ENCODE measurements at places on chromosomes 1 and 21. TPM values are rescaled to one million over a fixed set of nuclear protein-coding genes. Genes with fewer than 3 reads are reported as not detected.

The ZSCAN20 gene
- total RNA-seq, result 6.3 TPM

- DNase-seq, result no peak
- no peaks in the 10 kb centered on the region for H3K27me3 ChIP-seq
- no peaks in the 10 kb centered on the region for H3K4me1 ChIP-seq
- no peak overlapping the region for H3K4me3 ChIP-seq
- H3K27ac ChIP-seq, result no peak overlapping the region
- no peaks in the 10 kb centered on the region for H3K36me3 ChIP-seq
These were observed 108.4 kb downstream of the ROR1 start for GRCh38 chr1:63882048-63882704.

- H3K27me3 ChIP-seq, result no peaks in the 10 kb centered on the region
- H3K4me3 ChIP-seq, result no peak overlapping the region
- H3K4me1 ChIP-seq, result no peaks in the 10 kb centered on the region
- no peaks in the 10 kb centered on the region for H3K36me3 ChIP-seq
These were observed 103.3 kb upstream of the GRIK3 start for GRCh38 chr1:37137601-37138000.

The HMCN1 gene
- total RNA-seq, result 2.7 TPM

DNA sequence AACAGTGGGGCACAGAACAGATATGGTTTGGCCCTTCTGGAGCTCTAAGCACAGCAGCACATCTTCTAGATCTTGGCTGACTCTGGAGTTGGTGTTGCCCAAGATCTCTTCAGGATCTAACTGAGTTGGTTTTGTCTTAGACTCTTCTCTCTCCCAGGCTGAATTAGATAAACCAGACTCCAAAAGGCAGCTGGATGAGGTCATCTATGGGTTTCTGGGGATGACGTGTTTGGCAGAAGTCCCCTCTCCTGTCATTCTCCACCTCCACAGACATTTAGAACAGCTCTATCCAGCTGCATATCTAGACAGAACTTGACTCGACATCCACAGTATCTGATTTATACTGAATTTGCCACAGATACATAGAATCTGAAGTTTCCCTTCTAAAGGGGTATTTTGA, 75.3 kb downstream of the ST6GALNAC5 start:
- no peaks in the 10 kb centered on the region for H3K27me3 ChIP-seq
- no peak for DNase-seq
- no peak overlapping the region for H3K27ac ChIP-seq
- no peaks in the 10 kb centered on the region for H3K36me3 ChIP-seq
- no peak overlapping the region for H3K4me3 ChIP-seq
- H3K4me1 ChIP-seq, result no peaks in the 10 kb centered on the region

The TTLL10 gene
- total RNA-seq, result 1.5 TPM

The PAQR6 gene
- 4.2 TPM for total RNA-seq

- no peaks in the 10 kb centered on the region for H3K36me3 ChIP-seq
- H3K4me1 ChIP-seq, result no peaks in the 10 kb centered on the region
- H3K27me3 ChIP-seq, result no peaks in the 10 kb centered on the region
- no peak overlapping the region for H3K4me3 ChIP-seq
These were observed 93.2 kb downstream of the CTH start for GRCh38 chr1:70504176-70504820.

DNA sequence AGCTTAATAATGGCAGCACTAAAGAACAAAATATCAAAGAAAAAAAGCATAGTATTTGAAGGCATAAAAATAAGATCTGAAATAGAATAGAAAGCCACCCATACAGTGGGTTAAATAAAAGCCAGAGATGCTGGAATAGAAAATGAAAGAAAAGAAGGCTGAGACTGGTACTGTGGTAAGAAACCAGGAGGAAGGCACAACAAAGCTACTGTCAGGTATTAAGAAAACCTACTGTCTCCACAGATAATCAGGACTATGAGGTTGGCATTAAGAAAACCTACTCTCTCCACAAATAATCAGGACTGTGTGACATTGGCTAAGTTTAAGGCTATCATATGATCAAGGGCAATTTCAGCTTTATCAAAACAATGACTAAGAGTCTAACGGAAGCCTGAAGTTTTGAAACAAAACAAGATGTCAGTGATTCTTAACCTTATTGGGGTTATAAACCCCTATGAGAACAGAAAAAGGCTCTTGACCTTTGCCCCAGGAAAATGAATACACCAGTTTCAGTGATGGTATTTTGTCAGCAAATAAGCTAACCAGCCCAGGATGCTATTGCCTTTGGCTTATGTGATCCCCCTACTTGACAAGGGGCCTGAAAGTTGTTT, 24.4 kb downstream of the MCOLN2 start:
- H3K27ac ChIP-seq, result no peak overlapping the region
- no peaks in the 10 kb centered on the region for H3K27me3 ChIP-seq
- no peak overlapping the region for H3K4me3 ChIP-seq
- H3K4me1 ChIP-seq, result no peaks in the 10 kb centered on the region

The BTBD19 gene
- 16.5 TPM for total RNA-seq

GRCh38 chr21:17578162-17578561, 34.5 kb downstream of the BTG3 start:
- no peak overlapping the region for H3K4me3 ChIP-seq
- DNase-seq, result no peak
- H3K36me3 ChIP-seq, result no peaks in the 10 kb centered on the region
- no peak overlapping the region for H3K27ac ChIP-seq

GRCh38 chr1:28540651-28541050, 12.2 kb upstream of the TRNAU1AP start:
- H3K27ac ChIP-seq, result no peak overlapping the region
- no peaks in the 10 kb centered on the region for H3K4me1 ChIP-seq
- H3K4me3 ChIP-seq, result no peak overlapping the region
- no peak for DNase-seq
- no peaks in the 10 kb centered on the region for H3K36me3 ChIP-seq

The KRTAP13-2 gene
- not detected for total RNA-seq

GRCh38 chr21:29499734-29500343, 201.1 kb downstream of the BACH1 start:
- no peaks in the 10 kb centered on the region for H3K4me1 ChIP-seq
- H3K36me3 ChIP-seq, result no peaks in the 10 kb centered on the region
- H3K4me3 ChIP-seq, result no peak overlapping the region

GRCh38 chr1:50214717-50215116, 106.0 kb downstream of the ELAVL4 start:
- no peaks in the 10 kb centered on the region for H3K36me3 ChIP-seq
- DNase-seq, result no peak
- H3K27me3 ChIP-seq, result no peaks in the 10 kb centered on the region
- H3K27ac ChIP-seq, result no peak overlapping the region

The TRABD2B gene
- 62.0 TPM for total RNA-seq

Measured in kidney (tissue), 22 donors.